Suppressor macrophage (primary cell): ENCODE measurements at places on chromosomes 3 and 15.

GRCh38 chr3:61793056-61793455 is 231.7 kb downstream of the PTPRG start:
- no peak for DNase-seq

- peak; percentile 75 for DNase-seq
These were observed 32.6 kb downstream of the STT3B start for GRCh38 chr3:31565288-31565687.

DNA sequence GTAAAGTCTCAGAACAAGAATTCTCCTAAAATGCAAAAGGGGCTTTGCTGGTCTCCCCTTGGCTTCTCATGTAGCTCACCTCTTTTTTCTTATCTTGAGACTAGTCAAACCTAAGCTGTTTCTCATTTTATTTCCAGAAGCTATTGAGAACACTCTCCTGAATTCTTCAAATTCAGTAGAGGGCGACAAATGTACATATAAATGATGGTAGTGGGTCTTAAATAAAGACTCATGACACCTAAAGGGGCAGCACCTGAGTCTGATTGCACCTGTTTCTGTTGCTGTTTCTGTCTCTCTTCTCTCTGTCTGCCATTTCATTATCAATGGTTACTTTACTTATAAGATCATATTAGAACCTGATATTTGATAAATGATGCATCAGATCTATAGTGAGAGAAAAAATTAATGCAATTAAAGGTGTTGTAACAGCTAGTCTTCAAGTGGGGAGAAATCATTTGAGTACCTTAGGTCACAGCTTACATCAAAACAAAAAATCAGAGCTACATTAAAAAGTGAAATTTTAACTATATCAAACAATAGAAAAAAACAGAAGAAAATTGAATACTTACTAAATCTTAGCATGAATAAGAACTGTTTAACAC is 7.0 kb downstream of the ADIPOQ start:
- no peak for DNase-seq

GRCh38 chr3:188680189-188680588 is 491.6 kb upstream of the TPRG1 start:
- DNase-seq, result no peak

- no peak for DNase-seq
These were observed 10.3 kb downstream of the PRR20G start for GRCh38 chr3:127277561-127277960.

GRCh38 chr15:81411051-81411450 is 37.0 kb upstream of the TMC3 start:
- no peak for DNase-seq

- no peak for DNase-seq
These were observed 96.1 kb upstream of the SNTN start for GRCh38 chr3:63556401-63556800.

DNA sequence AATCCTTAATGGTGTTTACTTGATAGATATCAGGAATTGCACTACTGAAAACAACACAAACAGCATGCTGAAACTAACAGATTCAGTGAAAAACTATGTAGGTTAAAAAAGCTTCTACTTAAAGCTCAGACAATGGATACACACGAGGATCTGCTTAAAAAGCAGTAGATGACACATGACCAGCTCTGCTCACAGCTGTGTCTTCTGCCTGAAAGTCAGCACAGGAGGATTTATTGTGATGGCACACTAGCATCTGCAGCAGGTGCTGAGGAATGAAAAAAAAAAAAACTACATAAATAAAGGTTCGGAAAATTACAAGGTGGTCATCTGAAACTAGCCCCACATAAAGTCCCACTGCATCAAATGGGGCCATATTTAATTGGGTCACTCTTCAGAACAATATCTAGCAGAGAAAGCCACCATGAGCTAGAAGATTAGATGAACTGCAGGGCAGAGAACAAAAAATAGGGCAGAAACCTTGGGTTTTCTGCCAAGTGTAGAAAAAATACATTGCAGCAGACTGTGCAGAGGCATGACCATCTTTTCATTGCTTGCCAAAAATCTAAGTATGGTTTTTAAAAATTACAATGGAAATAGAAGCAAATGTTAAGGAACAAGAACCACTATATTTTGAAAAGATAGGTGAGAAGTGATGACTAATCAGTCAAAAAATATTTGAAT is 13.2 kb upstream of the GOLM2 start:
- DNase-seq, result no peak

- no peak for DNase-seq
These were observed 53.2 kb upstream of the MITF start for GRCh38 chr3:69686056-69686455.

GRCh38 chr3:190345027-190345821 is 23.0 kb upstream of the CLDN1 start:
- DNase-seq, result no peak

GRCh38 chr3:54535619-54536018 is 392.2 kb downstream of the LRTM1 start:
- DNase-seq, result no peak

GRCh38 chr3:75176937-75177336 is 487.2 kb upstream of the FRG2C start:
- DNase-seq, result no peak

- no peak for DNase-seq
These were observed 374.6 kb upstream of the CFAP20DC start for GRCh38 chr3:59424268-59425010.

DNA sequence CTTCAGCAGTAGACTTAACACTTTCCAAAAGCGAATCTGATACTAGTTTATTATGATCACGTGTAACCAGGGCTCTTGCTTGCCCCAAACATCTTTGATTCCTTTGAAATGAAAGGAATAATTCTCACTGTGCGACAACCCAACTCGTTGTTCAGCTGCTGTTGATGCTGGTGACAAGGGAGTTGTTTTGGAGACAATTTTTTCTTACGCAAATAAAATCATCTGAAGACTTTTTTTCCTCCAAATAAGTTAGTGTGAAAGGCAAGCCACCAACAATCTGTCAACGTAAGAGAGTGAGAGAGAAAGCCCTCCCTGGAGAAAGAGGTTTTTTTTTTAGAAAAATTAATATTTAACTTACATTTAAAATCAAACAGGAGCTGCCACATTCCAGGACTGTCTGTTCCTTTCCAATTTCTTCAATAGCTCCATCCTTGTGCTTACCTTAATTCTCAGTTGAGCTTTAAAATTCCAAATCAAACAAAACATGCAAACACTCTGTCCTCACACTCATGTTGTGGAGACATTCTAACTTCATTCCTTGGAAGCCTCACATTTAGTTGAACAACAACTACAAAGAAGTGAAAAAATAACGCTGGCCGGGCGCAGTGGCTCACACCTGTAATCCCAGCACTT is 4.9 kb upstream of the P3H2 start:
- no peak for DNase-seq

DNA sequence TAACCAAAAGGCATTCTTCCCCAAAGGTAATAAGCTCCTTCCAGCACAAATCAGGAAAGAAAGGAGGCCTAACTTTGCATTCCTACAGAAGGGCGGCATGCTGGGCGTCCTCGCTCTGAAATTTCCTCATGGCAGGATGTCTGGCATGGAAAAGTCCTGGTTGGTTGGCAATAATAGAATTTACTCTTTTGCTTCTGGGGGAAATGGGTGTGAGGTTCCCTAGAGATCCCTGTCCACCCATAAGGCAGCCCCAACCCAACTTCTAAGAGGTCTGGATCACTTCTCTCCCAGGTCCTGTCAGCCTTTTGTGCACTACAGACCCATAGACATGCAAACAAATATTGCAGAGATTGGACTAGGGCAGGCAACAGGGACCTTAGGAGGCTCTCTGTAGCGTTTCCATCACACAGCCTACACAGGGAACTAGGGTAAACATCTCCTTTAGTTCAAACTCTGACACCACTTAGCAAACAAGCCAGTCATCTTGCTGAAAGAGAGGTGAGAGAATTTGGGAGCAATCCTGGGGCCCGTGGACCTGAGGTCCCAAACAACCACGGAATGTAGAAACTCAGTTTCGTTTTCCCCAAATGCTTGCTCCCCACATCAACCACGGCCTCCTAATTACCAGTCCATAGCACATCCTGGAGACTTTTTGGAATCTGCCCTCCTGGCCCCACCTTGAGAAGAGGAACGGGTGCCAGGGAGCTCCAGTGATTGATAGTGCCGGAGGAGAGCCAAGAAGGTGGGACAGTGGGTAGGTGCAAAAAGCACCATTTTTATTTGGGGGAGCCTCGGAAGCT is 2.1 kb downstream of the ZIC4 start:
- no peak for DNase-seq

DNA sequence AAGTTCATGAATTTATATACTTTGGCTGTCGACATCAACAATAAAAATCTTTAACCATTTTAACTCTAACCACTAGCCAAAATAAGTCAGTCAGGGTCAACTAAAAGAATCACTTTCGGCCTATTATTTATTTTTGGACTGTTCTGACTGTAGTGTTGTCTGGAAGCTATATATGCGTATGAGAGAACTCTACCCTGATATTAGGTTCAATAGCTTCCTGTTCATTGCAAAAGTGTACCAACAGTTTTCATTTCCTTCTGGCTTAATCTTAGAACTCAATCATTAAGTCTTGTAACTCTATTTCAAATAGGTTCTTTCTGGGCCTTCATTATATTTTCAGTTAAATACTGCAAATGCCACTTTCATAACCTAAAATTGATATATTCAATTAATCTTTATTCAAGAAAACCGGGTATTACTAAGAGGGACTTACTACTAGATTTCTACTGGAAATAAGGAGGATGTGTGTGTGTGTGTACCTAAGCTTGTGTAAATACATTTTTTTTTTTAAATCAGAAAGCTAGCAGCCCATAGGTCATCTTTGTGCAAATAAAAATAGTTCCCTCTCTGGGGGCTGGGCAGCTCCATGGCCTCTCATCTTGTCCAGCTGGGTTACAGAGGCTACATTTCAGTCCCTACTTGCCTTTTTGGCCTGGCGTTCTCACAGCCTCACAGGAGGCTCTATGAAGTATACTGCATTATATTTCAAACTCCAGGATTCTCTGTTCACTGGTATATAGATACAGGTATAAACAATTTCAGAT is 5.8 kb downstream of the SERPINI2 start:
- no peak for DNase-seq

- DNase-seq, result no peak
These were observed 22.2 kb downstream of the MRPS25 start for GRCh38 chr3:15042936-15043335.
